ENCODE measurements at places on chromosomes 11 and 22. TPM values are rescaled to one million over a fixed set of nuclear protein-coding genes. Genes with fewer than 3 reads are reported as not detected.

MCAM gene
- 2,031 TPM for total RNA-seq

SCUBE2 gene
- 0.73 TPM for total RNA-seq

SPDYC gene
- not detected for total RNA-seq

SOX6 gene
- under 0.01 TPM for total RNA-seq

SMTNL1 gene
- total RNA-seq = not detected

TRIM64C gene
- total RNA-seq = not detected

CCDC73 gene
- total RNA-seq = not detected

OR8H1 gene
- not detected for total RNA-seq

POTEH gene
- total RNA-seq = not detected

NAALAD2 gene
- 0.21 TPM for total RNA-seq

PRG3 gene
- not detected for total RNA-seq

IGLL5 gene
- total RNA-seq = not detected

HTATIP2 gene
- total RNA-seq = 52.8 TPM

CELF1 gene
- total RNA-seq = 75.9 TPM

PGM2L1 gene
- total RNA-seq = 32.2 TPM

MS4A6E gene
- total RNA-seq = not detected

APOA5 gene
- not detected for total RNA-seq

MFRP gene
- total RNA-seq = not detected

HPX gene
- total RNA-seq = 0.32 TPM

MICAL3 gene
- total RNA-seq = 19.0 TPM

LRRC55 gene
- not detected for total RNA-seq

ENTHD1 gene
- not detected for total RNA-seq

KCNJ4 gene
- total RNA-seq = not detected

RELA gene
- 20.0 TPM for total RNA-seq

TUBA8 gene
- 7.3 TPM for total RNA-seq

SUSD2 gene
- total RNA-seq = 0.18 TPM

PRODH gene
- total RNA-seq = not detected

B4GALNT4 gene
- 1.5 TPM for total RNA-seq

SVIP gene
- total RNA-seq = 15.8 TPM

TMEM25 gene
- total RNA-seq = 17.7 TPM

SLC22A8 gene
- total RNA-seq = not detected

SCGB1D2 gene
- total RNA-seq = not detected

HBB gene
- total RNA-seq = not detected

CD3D gene
- total RNA-seq = not detected

OR5A1 gene
- total RNA-seq = not detected

CHRM4 gene
- total RNA-seq = 0.18 TPM

PDGFB gene
- 69.0 TPM for total RNA-seq

EHF gene
- 0.07 TPM for total RNA-seq

SORL1 gene
- total RNA-seq = 0.53 TPM

GSTT2B gene
- 4.8 TPM for total RNA-seq

GPR83 gene
- not detected for total RNA-seq

FAM227A gene
- total RNA-seq = 0.46 TPM

ANO9 gene
- total RNA-seq = 0.07 TPM

TRIM49B gene
- not detected for total RNA-seq

GAB4 gene
- not detected for total RNA-seq

HPS4 gene
- 18.0 TPM for total RNA-seq

DEUP1 gene
- not detected for total RNA-seq

Data from pulmonary artery endothelial cell (primary cell).